ENCODE measurements at places on chromosomes 5 and 9.

DNA sequence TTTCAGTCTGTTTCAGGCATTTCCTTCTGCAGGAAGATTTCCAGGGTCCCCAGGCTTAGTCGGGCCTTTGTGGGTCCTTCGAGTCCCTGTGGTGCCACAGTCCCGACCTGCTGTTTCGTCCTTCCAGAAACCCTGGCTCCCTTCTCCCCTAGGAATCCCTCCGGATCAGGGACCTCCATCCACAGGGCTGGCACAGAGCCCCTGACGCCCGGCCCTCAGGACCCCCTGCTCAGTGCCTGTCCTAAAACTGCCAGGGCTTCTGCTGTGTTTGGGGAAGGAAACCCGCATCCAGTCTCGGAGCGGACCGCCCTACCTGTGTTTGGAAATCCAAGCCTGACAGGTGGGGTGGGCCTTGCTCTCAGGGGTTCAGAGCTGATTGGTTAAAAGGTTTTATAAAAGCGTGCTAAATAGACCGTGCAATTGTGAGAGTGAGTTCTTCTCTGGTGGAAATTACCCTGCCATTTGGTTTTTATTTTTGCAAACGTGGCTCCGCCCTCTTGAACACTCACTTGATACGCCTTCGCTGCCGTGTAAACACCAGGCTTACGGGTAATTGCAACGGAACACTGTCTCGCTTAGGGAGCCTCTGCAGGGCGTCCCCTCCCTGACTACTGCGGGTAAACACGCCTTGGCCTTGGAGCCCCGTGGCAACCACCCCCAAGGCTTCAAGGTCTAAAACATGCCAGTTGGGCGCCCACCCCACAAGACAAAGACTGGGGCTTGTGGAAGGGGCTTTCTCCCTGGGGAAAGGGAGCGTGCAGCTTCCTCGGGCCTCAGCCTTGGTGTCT is 121.2 kb downstream of the PHF2 start:
- no peak for DNase-seq

DNA sequence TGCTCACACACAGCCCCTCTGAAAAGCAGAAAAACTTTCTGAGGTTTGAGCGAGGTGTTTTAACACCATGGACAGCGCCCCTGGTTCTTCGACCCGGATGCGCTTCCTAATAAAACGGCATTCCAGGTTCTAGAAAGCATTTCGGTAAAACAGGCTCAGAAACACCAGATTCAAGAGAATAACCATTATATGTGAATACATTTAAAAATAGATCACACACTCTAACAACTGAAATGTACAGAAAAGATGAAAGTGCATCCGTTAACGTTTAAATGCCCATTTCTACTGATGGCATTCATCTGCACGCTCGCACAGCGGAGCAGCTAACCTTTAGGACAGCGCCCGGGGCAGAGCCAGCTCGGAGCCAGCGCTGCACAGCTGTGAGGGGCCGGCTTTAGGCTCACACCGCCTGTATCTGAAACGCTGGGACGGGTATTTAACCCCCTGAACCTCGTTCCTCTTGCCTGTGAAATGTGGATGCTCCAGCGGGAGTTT is 26.3 kb upstream of the TENT4A start:
- DNase-seq = no peak

- DNase-seq = no peak
These were observed 49.5 kb downstream of the C5orf22 start for GRCh38 chr5:31581498-31582099.

- DNase-seq = no peak
These were observed 18.5 kb upstream of the SLC12A7 start for GRCh38 chr5:1130218-1130946.

- no peak for DNase-seq
These were observed 421.4 kb upstream of the DAB2 start for GRCh38 chr5:39846144-39846543.

- DNase-seq = no peak
These were observed 45.4 kb upstream of the TDRD7 start for GRCh38 chr9:97366476-97366875.

- DNase-seq = no peak
These were observed 711.8 kb upstream of the WWC1 start for GRCh38 chr5:167579693-167580055.

DNA sequence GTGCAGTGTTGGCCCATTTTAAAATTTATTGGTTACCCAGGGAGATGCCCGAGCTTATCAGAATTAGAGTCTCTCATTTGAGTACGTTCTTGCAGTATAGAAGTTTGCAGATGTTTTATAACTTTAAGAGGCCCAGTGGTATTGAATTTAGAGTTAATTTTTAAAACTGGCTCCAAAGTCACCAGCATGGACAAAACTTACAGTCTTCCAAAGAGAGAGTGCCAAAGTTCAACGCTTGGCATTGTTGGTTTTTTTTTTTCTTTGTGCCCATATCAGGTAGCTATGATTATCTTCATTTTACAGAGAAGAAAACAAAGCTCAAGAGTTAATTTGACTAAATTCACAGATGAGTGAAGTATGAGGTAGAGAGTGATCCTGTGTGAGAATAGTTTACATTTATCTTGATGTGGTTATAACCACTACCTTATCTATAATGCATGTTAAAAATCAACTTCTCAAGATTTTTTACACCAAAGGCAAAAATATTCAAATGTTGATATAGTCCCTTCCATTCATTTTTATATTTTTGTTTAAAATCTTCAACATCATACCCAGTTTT is 273.7 kb upstream of the DMRT1 start:
- no peak for DNase-seq

- peak; percentile 63 for DNase-seq
These were observed 14.0 kb downstream of the MAP3K1 start for GRCh38 chr5:56829137-56829908.

DNA sequence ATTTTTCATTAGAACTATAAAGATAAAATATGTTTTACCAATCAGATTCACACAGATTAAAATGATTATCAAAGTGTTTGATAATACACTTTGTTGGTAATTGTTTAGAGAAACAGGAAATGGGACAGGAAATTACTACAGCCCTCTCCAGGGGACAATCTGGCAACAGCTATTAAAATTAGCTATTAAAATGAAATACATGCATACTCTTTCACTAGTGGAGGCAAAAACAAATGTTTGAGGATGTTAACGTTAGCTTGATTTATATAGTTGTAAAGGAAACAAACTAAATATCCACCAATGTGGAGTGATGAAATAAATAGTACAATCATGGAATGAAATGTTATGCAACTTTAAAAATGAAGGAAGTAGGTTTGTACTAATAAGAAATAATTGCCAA is 53.7 kb downstream of the TARS1 start:
- DNase-seq = no peak

DNA sequence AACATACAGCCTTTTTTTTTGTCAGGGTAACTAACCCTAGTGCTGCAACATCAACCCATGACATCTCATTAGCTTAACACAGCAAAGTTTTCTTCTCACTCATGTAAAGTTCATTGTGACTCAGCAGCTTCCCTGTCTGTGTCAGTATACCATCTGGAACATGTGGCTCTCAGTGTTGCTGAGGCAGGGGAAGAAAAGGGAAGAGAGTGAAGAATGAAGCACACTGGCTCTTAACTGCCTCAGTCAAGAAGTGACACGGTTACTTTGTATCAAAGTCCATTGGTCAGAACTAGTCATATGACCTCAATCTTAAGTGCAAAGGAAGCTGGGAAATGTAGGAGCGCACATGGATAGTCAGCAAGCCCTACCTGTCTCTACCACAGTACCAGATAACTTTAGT is 185.0 kb upstream of the ELL2 start:
- no peak for DNase-seq

GRCh38 chr5:153467546-153467945 is 22.9 kb upstream of the GRIA1 start:
- DNase-seq = no peak

- no peak for DNase-seq
These were observed 1377.5 kb upstream of the DMAC1 start for GRCh38 chr9:9177081-9177480.

DNA sequence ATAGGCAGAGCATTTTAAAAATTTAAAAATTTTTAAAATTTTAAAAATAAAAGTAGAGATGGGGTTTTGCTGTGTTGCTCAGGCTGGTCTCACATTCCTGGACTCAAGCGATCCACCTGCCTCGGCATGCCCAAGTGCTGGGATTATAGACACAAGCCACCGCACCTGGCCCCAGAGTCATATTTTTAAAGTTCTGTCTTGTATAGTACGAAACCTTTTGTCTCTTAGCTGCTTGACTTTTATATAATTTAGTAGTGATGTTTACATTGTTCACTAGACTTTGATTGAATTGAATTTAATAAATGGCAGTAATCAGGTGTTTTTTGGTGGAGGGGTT is 31.0 kb downstream of the LRRTM2 start:
- DNase-seq = no peak

GRCh38 chr9:131407717-131408195 is 13.9 kb downstream of the PRRC2B start:
- no peak for DNase-seq

- no peak for DNase-seq
These were observed 165.5 kb downstream of the TSSK1B start for GRCh38 chr5:113269023-113269997.

GRCh38 chr9:121362813-121363621 is 7.0 kb downstream of the STOM start:
- no peak for DNase-seq

DNA sequence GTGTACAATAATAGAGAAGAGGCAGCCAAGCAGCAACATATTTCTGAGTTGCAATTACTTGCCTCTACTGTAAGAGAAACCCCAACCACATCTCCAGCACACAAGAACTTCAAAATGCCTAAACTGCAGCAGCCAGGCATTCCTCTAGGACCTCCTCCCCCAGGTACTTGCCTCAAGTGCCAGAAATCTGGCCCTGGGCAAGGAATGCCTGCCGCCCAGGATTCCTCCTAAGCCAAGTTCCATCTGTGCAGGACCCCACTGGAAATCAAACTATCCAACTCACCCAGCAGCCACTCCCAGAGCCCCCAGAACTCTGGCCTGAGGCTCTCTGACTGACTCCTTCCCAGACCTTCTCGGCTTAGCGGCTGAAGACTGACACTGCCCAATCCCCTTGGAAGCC is 336.8 kb upstream of the RGMB start:
- no peak for DNase-seq

GRCh38 chr5:39711821-39712220 is 287.0 kb upstream of the DAB2 start:
- no peak for DNase-seq

DNA sequence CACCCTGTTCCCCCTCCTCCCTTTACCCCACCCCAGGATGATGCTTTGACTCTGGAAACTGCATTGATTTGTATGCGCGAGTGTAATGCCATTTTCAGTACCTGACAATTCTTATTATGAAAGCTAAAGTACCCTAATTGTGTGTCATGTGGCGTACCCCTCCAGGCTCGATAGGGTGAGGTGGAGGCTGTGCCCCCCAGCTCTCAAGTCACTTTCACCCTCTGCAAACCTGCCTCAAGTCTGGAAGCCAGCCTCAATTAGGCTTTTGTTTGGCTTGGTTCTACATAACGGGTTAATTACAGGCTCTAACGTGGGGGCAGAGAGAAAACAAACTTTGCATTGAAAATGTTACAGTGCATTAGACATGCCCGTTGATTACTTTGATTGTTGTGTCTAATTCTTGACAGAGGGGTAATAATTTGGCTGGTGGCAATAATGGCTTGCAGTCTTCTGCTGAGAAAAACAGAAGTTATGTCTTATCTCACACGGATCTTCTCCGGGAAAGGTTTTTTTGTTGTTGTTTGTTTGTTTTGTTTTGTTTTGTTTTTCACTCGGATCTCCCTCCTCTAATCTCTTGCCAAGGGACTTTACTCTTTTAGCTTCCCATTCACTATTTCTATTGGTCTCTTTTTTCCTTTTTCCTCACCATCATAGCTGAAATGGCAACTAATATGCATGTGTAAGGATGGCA is 12.6 kb downstream of the ISL1 start:
- no peak for DNase-seq

DNA sequence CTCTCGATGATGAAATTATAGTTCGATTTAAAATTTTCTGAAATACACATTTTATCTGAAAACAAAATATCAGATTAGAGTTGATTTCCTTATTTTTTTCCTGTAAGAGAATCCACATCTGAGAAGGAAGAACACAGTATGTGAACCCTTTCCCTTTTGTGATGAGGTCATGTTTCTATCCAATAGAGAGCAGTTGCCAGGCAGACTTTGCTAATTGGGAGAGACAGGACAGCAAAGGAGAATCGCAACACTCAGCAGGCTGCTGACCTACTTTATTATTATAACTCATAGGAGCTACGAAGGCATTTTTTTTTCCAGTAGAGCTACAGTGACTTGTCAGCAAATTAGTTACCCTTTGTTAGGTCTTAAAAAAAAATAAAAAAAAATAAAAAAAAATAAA is 242.1 kb downstream of the HCN1 start:
- DNase-seq = no peak

- DNase-seq = no peak
These were observed 409.0 kb downstream of the SPATA31D1 start for GRCh38 chr9:82397534-82397933.

DNA sequence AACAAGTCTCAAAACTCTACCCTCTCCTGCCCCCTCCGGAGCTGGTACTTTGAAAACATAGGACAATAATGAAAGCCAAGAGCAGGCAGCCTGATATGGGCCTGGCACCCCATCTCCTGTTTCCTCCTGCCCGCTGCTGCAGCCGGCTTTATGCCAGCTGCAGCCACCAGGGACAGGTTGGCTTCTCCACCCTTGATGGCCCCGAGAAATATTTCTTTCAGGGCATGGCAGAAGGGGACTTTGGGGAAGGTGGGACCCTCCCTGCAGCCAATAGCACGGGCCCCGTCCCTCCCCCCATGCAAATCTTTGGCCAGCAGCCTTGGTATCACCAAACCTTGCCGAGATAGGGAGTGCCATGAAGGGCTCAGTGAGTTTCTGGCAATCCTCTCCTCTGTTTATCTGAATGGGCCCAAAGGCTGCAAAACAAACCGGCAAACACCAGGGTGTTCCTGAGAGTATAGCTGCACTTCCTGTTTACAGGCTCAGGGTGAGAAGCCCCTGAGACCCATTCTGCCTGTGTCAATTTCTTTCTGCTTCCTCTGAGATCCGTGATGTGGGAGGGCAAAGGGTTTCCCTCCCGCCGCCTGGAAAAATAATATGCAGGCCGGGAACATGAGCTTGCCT is 73.4 kb upstream of the BOD1 start:
- DNase-seq = no peak

GRCh38 chr9:107487521-107488374 is 1.8 kb downstream of the KLF4 start:
- no peak for DNase-seq

DNA sequence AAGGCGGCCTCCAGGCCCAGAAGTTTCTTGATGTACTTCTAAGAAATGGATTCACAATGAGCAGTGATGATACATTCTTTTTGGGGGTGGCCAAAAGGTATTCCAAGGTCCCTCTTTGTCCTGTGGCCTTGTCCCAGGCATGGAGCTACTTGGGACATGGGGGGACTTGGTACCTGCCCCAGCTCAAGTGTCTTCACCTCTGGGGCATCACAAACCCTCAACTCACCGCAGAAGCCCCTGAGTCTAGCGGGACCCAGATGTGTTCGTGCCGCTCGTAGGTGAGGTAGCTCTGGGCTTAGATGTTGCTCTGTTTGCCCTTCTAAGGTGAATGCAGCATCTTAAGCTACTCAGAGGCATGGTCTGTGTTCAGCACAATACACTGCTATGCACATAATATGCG is 338.0 kb upstream of the IRX4 start:
- DNase-seq = no peak
